Tibial nerve (tissue), 4 donors: ENCODE measurements at places on chromosomes 4 and X.
A peak's percentile ranks its signal among the peaks of the same experiment; 100 is the strongest.

DNA sequence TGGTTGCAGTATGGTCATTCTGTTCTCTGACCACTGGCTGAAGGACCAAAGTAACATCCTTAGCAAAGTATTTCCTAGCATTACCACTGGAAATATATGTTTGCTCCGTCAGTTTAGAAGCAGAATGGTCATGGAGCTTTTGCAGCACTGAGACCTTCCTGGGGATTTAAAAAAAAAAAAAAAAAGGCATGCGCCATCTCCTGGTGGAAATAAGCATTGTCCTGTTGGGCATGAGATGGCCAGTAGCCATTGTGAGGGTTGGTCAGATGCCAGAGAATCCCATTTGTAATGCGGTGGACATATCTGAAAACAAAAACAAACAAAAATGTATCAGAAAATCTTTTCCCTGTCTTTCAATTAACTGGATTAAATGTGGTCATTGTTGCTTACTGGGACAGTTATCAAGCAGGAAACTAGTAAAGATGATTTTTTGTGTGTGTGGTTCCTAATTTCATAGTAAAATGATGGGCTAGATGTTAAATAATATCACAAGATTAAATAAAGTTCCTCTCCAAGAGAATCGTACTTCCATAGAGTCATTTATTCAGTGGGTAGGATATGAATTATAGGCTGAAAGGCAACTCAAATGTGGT lies 139.6 kb downstream of the SOWAHB start:
- DNase-seq = no peak

DNA sequence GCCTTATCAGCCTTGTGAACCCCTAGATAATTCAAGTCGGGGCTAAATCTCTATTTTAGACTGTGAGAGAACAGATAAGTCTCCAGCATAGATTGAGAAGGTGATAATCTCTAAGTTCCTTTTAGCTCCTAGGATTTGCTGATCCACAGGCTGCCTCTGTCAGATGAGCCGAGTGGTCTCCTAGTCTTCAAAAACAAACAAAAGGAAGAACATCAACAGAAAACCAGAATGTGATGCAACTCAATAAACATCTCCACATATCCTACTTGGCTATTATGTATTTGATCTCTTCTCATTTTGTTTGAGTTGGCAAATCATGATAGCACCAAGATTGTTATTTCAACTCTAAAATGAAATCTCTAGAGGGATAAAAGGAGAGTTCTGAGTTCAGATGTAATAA lies 88.4 kb upstream of the SLC7A11 start:
- no peak for DNase-seq

DNA sequence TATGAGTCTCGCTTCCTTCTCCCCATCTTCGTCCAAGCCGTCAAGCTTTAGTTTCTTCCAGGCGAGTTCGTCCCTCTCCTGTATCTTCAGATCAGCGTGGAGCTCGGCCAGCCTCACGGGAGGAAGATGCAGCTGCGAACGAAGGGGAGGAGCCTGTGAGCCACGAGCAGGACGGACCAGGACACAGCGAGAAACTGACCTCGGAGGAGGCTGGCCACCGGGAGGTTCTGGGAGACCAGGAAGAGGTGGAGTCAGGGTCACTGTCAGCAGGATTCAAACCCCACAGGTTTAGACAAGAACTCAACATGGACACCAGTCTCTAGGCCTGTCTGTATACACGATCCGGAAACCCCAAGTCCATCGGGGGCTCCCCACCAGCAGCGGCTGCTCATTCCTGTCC lies 7.3 kb downstream of the LRPAP1 start:
- DNase-seq = no peak

DNA sequence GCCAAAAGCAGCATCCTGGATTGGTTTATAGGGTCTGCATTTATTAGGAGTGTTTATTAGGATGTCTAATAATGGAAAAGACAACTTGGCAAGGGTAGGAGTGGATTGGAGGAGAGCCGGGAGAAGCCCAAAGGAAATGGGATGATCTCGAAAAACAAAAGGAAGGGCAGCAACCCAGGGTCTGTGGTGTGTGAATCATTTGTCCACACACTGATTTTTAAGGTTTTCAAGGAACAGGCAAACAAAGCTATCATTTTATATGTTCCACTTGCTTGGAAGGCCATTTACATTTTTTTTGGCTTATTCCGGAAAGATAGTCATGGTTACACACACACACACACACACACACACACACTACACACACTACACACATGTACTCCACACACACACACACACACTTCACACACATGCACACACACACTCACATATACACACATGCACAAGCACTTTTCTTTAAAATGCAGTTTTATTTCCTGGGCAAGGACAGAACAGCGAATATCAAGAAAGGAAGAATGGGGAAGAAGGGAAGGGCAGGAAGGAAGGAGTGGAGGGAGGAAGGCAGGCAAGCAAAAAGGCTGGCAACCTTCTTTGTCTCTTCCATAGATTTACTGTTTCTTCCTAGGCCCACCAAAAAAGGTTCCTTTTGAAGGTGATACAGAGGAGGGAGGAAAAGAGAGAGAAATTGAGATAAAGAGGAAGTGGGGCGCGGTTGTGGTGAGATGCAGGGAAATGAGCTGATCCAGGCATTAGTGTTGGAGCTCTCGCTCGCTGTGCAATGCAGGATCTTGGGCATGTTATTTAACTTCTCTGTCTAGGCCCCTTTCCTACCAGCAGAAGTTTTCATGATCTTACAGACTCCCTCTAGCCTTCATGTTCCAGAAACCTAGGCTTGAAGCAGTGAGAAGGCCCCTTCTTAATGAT lies 88.6 kb upstream of the MAML3 start:
- DNase-seq = no peak

DNA sequence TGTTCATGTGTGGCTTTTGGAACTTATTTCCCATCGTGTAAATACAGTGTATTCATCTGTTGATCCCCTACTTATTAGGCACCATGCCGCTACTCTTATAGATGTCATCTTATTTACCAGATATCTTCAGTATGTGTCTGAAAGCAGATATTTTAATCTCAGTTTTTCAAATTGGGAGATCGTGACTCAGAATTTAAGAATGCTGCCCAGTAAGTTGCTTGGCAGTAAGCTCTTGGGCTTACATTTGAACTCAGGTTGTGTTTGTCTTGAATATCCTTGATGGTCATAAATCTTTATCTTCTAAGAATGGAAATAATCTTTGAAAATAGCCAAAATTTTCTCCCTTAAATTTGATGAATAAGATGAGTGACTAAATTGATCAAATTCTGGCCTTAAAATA lies 45.9 kb upstream of the RPA4 start:
- DNase-seq = no peak

DNA sequence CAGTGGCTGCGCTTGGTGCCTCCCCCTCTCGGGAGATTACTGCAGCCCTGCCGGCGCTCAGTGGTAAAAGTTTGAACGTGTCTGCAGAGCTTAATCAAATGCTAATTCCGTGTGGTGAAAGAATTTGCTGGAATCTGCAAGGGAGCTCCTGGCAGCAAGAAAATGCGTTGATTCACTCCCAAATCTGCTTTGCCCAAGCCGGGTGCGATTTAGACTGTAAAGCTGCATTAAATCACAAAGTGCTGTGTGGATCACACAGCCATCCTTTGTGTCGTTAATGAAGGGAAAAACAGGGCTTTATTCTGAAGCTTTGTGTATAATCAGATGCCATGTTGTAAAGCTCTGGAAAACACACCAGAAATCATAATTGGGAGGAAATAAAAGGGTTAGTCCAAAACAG lies 444.1 kb downstream of the BCOR start:
- no peak for DNase-seq

- DNase-seq = no peak
Observed at GRCh38 chrX:74736450-74736849, 122.0 kb upstream of the RLIM start.

- no peak for DNase-seq
Observed at GRCh38 chr4:52091801-52092200, 40.7 kb downstream of the SPATA18 start.

- DNase-seq = no peak
Observed at GRCh38 chr4:153257991-153258390, 53.7 kb downstream of the TRIM2 start.

DNA sequence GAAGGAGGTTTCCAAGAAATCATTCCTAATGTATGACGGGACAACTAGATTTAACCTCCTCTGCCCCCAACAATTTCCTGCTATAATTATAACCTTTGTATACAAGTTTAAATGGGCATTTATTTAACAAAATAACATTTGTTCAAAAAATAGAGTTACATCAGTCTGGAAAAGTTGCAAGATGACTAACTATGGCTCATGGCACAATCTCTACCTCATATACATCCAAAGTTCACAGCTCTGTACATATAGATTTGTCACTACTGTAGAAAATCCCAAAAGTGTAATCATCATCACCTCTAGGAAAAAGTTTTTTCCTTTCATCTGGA lies 3.8 kb upstream of the RPS6KA3 start:
- DNase-seq = no peak

DNA sequence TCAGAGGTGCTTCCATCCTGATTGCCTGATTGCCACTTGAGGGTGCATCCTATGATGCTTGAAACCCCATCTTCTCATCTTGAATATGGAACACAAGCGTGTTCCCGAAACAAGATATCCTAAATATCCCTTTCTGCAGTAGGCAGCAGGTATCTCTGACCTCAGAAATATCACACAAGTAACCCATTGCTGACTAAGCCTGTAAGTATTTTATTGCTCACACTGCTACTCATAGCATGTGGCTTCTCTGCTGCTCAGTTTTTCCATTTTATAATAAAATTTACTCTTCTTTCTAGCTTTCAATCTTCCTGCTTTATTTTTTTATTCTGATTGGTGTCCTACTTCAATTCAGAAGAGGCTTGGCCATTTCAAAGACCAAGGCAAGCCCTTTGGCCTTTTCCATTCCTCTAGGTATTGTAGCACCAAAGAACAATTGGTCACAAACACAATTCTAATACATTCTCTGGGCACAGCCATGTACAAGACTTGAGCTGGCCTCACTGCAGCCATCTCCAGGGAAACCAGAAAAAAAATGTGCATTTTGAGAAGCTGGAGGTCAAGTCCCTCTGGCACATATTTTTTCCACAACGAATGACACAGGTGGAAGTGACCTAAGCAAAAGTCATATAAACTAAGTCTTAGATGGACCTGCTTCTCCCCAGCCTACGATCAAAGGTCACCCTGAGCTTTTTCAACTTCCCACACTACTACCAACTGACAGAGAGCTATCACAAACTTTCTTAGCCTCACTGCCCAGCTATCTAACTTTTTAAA lies 107.0 kb downstream of the OR13H1 start:
- no peak for DNase-seq

DNA sequence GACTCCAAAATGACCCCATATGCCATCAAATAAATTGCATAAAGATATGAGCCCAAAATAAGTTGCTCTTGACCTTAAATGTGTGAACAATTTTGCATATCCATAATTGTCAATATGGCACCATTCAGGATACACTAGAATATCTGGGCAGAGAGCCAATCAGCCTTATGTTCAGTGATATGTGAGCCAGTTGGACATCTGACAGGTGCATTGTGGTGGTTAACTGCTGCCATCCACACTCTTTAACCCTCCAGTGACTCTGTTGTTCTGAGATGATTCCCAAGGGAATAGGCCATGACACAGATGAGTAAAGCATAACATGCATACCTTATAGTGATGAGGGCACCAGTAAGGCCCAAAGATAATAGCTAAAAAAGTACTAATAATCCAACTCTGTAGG lies 500.1 kb downstream of the PCDH18 start:
- DNase-seq = no peak

DNA sequence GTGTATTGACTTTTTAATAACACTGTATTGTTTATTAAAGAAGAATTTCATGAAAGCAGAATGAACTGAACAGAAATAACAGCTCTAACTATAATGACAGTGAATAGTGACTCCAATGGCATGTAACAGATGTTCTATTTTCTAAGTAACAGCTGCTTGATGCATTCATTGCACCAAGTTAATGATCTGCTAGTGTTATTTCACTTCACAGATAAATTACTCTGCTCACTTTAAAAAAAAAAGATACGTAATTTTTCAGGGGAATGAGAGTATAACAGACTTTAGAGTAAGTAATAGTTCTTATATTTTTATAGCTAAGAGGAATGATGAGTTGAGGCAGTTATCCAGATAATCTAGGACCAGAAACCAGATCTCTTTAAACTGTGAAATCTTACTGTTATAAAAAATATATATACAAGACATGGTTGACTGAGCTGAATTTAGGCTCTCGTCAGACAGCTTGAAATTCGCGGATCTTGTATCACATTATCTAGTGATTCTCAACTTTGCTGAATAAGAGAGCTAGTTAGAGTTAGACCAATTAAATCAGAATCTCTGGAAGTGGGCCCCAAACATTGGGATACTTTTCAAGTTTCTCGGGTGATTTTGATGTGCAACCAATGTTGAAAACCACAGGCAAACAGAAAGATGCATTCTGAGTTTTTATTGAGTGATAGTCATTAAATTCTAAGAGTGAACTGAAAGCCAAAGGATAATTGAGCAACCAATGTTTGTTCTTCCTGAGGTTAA lies 840.7 kb downstream of the DMD start:
- no peak for DNase-seq

DNA sequence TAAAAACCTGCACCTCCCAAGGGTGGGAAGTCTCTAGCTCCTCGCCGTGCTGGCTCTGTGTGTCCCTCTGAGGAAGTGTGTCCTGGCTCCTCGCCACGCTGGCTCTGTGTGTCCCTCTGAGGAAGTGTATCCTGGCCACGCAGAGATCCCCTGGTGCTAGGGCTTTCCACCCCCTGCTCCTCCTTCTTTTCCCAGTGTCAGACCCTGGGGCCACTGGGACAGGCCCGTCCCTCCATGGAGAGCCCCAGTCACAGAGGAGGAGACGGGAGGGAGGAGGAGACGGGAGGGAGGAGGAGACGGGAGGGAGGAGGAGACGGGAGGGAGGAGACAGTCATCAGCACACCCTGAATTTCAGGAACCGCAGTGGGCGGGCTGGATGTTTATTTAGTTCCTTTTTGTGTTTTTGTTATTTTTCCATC lies 53.8 kb upstream of the HGFAC start:
- peak; percentile 76 for DNase-seq

DNA sequence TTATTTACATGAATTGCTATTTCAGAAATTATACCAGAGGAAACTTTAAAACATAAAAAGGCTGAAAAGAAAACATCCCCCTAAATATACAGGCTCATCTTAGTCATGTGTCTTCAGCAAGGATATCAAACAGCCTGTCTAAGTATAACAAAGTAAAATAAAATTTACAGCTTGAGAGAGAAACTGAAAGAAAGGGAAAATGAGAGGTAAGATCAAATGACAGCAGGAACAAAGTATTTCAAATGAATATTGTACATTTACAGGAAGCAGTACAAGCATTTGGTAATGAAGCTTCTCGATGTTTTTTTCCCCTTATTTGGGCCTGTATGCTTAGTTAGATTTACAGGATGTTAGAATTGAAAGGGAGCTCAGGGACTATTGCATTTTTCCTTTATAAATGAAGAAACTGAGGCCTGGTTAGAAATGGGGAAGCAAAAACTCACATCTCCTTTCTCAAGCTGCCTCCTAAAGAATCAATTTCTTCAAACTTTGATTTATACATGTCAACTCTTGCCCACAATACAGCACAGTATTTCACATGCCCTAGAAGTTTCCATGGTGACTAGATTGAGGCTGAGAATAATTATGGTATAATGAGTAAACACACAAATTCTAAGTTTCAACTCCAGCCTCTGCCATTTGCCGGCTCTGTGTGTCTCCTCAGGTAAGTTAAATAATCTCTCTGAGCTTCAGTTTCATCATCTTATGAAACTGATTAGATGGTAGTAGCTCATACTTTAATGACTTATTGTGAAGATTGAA lies 29.3 kb downstream of the DAPP1 start:
- DNase-seq = no peak
